ENCODE measurements at places on chromosomes 3 and 15.

DNA sequence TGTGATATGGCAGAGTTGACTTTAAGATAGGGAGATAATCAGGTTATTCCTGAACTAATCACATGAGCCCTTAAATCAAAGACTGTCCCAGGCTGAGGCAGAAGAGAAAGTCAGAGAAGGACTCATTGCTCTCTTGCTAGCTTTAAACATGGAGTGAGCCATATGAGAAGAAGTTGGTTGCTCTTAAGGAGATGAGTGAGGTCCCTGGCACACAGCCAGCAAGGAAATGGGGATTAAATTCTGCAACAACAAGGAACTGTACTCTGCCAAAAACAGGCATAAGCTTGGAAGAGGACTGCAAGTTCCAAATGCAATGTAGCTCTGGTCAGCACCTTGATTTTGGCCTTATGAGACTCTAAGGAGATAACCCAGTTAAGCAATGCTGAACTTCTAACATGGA is 457.0 kb downstream of the PLOD2 start:
- DNase-seq, result no peak

DNA sequence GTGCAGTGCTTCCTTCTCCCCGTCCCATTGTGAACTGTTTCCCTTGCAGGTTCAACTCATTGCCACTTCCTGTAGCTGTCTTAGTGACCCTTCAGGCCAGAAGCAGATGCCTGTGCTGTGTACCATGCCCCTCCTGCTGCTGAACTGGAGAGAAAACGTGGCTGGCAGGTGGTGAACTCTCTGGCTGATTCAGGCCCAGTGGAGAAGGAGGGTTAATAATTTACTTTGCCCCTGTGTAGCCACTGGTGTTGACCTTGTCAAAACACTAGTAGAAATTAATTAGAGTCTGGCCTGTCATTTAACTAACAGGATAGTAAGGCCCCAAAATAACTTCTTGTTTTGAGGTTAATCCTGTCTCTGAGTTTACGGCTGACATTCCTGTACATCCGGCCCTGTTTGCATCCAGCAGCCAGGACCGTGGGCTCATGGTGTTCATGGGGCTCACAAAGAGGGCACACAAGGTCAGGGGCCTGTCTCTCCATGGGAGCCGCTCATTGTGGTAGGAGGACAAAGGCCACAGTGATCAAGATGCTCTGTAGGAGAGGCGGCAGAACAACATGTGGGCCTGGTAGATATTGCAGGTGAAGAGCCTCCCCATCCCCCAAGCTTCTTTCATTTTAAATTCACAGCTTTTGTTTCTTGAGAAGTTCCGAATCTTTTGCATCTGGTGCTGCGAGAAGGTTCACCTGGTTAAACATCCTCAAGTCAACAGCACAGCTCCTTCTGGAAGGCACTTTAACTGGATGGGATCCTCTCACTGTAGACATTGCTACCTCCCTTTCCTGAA is 101.6 kb downstream of the CGNL1 start:
- DNase-seq, result no peak

- no peak for DNase-seq
These were observed 2.8 kb downstream of the LSAMP start for GRCh38 chr3:116442331-116443021.

GRCh38 chr3:195768414-195768813 is 43.3 kb downstream of the MUC4 start:
- DNase-seq, result no peak

DNA sequence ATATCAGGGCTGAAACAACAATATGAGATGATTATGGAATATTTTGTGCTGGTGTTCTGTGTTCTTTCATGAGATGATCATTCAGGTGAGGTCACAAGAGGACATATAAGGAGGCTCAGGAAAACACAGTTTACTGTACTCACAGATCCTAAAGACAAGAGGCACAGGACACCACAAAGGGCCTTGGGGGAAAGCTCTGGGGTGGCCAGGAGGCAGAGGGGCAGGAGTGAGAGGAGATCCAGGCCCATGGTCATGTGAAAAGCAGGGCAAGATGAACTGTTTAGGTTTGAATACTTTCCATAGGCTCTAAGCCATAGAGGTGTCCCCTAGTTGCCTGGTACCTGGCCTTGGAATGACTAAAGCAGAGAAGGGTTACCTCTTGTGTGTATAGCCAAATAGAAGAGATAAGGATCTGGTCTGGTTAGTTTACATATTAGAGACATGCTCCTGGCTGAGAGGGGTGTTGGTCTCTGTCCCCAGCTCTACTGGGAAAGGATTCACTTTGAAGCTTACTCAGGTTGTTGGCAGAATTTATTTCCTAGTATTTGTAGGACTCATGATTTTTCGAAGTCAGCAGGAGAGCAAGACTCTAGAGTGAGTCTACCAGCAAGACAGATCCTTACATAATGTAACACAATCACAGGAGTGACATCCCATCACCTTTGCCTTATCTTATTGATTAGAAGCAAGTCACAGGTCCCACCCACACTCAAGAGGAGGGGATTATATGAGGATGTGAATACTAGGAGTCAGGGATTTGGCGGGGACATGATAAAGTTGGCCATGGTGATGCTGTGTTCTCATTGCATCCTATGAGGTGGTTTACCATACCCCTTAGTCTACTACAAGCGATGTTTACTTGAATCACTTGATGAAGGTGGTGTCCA is 11.3 kb upstream of the TM4SF1 start:
- no peak for DNase-seq

DNA sequence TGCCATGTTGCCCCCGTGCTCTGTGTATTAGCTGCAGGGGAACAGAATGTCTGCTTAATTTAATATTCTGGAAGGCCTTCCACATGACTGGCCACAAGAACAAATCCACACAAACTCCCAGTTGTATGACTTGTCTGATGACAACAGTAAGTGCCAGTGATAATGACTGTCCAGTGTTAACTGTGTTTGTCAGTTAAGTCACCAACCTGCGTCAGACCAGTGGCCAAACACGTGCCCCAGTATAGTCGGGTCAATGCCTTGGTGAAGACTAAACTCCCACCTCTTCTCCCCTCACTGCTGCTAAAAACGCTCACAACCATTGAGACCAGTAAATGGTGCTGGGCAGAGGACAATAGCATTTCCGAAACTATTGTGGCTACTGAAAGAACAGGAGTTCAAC is 9.8 kb upstream of the ATP13A5 start:
- DNase-seq, result no peak

DNA sequence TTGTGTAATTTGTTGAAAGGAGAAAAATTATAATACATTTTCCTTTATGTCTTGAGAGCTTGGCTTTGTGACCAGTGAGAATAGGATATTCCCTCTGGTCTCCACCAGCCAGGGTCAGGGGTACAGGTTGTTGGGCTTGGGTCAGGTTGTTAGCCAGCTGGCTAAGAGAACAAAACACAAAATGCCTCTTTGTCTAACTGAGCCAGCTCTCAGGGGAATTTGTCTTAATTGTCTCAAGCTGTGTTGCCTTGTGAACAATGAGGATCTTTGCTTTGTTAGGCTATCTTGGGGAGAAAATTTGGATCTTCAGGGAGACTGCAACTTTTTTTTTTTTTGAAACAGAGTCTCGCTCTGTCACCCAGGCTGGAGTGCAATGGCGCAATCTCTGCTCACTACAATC is 17.7 kb upstream of the GK5 start:
- DNase-seq, result no peak

DNA sequence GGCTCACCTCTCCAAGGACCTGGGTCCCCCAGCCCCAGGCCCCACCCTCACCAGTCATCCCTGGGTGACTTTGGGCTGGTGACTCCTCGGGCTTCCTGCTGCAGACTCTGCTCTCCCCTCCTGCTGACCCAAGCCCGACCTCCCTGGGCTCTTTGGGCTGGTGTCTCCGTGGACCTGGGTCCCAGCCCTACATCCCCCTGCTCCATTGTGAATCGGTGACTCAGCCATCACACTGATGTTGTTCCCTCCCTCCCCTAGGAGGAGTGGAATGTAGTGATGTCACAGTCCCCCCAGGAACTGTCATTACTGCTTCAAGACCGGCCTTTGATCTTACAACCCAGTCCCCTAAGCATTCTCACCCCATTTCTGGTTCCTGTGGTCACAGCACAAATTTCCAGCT is 83.7 kb downstream of the ADAMTS7 start:
- DNase-seq, result no peak

- no peak for DNase-seq
These were observed 237.1 kb downstream of the KCNMB2 start for GRCh38 chr3:178773358-178773757.

- DNase-seq, result no peak
These were observed 550.4 kb upstream of the ARPP21 start for GRCh38 chr3:35088943-35089342.

GRCh38 chr3:52671676-52672075 is 14.0 kb downstream of the PBRM1 start:
- no peak for DNase-seq

- no peak for DNase-seq
These were observed 152.9 kb upstream of the RGMA start for GRCh38 chr15:93241696-93242585.

DNA sequence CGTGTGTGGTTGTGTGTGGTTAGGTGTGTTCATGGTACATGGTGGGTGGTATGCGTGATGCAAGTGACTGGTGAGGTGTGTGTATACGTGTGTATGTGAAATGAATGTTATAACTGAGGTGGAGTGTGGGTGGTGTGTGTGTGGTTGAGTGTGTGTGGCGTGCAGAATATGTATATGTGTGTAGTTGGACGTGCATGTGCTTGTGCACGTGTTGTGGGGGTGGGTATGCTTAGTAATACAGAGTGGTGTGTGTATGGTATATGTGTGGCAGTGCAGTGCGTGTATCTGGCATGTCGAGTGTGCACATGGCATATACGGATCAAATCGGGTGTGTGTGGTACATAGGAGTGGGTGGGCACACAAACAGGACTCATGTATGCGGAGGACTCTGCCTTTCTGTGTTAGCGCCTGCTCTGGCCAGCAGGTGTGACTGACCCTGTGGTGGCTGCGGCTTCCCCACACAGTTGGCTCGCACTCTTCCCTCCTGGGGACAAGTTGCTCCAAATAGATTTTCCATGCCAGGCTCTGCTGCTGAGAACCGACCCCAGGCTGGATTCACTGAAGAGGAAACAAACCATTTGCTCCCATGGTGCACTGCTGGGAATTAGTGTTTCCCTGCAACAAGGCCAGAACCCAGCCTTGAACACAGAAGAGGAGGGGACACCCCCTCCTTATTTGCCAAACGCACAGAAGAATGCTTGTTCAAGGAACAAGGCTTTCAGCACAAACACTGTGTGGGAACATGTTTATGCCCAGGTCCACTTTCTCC is 1.2 kb upstream of the C3orf70 start:
- DNase-seq, result no peak

- peak; percentile 98 for DNase-seq
These were observed 217.9 kb upstream of the THBS1 start for GRCh38 chr15:39362821-39363561.

DNA sequence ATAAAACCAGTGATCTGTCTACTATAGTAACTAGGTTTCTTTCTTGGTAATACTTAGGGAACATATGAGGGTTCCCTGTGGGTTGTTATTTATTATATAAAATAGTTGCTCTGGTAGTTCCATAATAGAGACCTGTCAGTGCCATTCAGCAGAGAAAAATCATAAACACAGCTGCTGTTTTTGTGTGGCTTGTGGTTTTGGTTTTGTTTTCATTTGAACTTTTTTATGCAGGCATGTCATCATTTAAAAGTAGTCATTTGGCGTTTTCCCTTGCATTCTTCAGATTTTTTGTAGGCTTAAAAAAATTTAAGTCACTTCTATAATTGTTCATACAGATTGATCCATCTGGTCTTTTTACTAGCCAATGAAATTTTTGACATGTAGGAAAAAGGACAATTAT is 47.9 kb downstream of the PIK3CA start:
- DNase-seq, result peak; percentile 17

GRCh38 chr15:59148153-59148833 is 43.3 kb downstream of the CCNB2 start:
- DNase-seq, result no peak

- no peak for DNase-seq
These were observed 795 bp upstream of the MYNN start for GRCh38 chr3:169772305-169772896.

- DNase-seq, result no peak
These were observed 51.4 kb downstream of the FHIT start for GRCh38 chr3:61199843-61200242.
